ENCODE measurements at places on chromosomes 13 and 19.

DNA sequence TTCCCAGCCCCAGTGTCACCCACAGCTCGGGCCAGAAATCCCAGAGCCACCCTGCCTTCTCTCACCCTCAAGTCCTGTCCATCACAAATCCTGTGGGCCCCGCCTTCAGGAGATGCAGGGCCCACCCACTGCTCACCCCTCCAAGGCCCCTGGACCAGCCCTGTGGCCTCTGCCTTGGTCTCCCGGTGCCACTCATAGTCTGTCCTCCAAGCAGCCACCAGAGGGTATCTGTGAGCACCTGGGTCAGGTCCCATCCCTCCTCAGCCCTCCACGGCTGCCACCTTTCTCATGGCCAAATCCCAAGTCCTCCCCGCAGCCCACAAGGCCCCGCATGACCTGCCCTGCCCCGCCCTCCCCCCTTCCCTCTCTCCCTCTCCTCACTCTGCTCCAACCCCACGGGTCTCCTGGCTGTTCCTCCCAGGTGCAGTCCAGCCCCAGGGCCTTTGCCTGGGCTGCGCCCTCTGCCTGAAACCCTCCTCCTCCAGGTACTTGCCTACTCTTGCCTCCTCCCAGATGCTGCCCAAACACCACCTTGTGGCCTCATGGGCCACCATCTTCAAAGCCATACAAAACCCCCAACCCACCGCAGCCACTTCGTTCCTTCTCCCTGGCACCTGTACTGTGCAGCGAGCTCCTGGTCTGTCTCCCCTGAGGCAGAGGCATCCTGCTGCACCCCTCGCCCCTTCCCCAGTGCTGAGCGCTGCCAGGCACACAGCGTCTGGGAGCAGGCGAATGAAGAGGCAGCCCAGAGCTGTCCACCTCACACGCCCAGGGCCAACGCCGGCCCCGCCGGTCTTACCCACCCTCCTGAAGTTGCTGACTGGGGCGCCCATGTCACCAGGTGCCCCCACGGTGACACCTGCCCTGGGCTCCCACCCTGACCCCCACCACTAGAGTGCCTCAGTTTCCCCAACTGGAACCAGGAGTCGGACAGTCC lies 13.2 kb upstream of the UQCR11 start:
- DNase-seq: no peak

DNA sequence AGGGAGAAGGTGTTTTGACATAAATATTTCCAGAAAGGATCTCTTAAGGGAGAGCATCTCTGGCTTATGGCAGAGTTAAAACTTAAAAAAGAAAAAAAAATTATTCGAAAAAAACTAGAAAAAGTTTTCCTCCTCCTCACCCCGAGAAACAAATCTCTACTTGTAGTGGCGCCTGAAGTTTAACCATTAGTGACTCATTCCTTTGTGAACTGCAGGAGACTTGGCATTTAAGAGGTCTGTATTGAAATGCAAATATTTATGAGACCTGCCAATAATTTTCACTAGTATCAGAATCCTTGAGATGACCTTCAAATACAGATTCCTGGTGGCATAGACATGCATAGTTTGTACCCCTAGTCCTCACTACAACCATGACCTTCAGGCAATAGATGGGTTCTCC lies 64.9 kb upstream of the MED4 start:
- no peak for DNase-seq

DNA sequence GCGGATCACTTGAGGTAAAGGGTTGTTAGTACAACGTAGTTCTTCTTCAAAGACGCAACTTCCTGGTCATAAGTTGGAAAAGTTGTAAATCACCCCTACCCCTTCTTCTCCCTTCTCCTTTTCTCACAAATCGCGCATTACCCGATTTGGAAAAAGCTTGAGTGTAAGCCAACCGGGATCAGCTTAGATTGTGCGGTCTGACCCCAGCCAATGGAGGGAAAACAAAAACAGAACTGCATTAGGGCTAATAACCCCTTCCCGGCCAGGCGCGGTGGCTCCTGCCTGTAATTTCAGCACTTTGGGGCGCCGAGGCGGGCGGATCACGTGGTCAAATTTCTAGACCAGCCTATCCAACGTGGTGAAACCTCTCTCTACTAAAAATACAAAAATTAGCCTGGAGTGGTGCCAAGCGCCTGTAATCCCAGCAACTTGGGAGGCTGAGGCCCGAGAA lies 806 bp downstream of the ZNF90 start:
- DNase-seq: no peak

GRCh38 chr19:55590617-55591016 lies 8.7 kb downstream of the FIZ1 start:
- no peak for DNase-seq

- no peak for DNase-seq
Measured at GRCh38 chr19:18309525-18310064, 13.3 kb downstream of the LSM4 start.

DNA sequence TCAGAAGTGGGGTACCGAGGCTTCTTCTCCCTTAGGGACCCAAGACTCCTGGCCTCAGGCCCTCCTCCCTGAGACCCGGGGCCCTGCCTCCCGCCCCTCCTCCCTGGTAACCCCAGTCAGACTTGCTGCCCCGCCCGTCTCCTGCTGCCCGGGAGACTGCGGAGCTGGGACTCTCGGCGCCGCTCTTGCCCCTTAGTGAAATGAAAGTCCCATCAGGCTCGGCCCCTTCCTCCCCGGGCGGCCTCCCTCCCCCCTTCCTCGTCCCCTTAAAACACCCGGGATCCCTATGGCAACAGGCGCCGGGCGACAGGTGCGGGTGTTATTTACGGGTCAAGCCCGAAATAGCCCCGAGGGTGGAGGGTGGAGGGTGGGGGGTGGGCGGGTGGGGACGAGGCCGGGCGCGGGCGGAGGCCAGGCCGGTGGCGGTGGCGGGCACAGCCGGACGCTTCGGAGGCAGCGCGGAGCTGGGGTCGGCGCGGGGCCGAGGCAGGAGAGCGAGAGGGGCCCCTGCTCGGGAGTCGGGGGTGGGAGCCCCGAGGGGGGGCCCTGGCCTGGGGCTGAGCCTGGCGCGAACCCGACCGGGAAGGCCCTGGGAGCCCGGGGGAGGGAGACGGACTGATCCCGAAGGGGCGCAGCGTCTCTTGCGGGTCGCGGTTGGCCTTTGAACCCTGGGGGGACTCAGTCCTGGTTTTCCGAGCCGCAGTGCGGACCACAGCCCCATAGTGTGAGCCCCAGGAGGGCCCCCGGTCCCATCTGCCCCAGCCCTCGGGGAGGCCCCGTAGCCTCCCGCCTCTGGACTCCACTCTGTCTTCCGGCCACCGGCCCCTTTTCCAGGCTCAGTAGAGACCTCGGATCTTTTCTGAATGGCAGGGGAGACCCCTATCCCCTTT lies at the start of gene CACNG6:
TSS of gene CACNG6 (plus strand) at position 414 of the 890 bp plus-strand sequence. CDS start 1,241 bp downstream, outside the sequence.
- DNase-seq: no peak

DNA sequence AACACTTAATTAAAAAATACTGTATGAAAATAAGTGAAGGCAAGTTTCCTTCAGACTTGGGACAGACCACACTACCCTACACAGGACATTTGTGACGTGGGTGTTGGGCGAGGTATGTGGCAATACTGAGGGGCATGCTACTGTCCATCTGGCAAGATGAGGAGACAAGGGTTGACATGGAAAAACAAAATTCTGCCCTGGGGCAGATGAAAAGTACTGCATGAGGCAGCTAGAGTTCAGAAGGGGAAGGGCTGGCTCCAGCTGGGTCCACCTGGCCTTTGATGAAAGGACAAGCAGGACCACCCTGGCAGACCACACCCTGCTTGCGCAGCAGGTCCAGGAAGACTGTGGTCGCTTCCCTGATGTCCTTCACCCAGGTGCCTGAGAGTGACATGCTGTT lies 43.2 kb downstream of the LATS2 start:
- DNase-seq: no peak

DNA sequence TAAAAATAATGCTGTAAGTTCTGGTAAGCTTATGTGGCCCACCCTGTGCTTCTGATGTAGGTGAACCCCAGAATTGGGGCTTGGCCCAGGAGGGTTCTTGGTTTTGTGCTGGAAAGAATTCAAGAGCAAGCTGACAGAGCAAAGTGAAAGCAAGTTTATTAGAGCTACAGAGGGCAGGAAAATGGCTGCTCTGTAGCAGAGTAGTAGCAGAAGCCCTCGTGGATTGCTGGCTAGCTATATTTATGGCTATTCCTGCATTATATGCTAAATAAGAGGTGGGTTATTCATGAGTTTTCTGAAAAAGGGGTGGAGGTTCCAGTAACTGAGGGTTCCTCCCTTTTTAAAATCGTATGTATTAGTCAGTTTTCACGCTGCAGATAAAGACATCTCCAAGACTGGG lies 20.6 kb upstream of the ZNF599 start:
- peak; percentile 31 for DNase-seq

DNA sequence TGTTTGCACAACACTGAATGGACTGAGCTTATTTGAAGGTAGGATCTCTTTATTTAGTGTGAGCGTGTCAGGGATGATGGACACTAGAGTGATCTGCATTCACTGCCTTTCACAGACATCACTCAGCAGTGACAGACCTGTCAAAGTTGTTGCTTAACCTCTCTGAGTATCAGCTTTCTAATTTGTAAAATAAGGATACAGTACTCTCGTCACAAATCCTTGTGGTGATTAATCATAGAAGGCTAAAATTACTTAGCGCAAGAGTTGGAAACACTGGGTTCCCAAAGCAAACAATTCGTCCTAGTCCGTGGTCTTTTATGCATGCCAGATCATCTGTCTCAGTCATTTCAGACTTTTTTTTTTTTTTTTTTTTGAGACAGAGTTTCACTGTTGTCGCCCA lies 16.6 kb downstream of the CARD8 start:
- no peak for DNase-seq

DNA sequence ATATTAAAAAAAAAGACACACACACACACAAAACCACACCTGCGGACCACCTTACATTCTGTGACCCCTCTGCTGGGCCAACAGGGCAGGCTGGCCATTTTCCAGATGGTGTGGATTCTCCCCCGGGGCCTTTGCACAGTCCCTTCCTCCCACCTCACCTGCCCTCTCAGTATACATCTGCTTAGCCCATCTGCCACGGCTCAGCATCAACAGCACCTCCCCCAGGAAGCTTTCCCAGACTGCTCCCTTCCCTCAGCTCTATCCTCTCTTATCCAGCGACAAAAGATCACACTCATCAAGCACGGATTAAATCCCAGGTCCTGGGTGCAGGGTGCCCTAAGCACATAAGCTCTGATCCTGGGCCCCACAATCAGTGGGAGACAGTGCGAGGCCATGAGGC lies 4.5 kb downstream of the ZNF787 start:
- no peak for DNase-seq

DNA sequence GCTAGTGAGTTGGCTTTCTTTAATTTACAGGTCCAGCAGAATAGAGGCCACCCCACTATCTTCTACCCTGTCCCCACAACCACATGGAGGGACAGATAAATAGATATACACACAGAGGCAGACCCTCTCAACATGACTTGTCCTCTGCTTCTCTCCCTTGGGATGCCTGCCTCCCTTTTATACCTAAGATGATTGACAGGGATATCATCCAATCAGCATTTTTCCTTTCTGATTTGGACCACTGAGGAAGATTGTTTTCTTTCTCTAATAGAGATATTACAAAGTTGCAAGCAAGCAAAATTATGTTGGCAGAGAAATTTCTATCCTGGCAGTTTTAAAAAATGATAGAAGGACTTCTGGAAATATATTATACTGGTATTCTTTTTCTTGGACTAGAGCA lies 35.8 kb downstream of the STOML3 start:
- DNase-seq: no peak

- DNase-seq: no peak
Measured at GRCh38 chr19:38649305-38650171, 2.1 kb downstream of the ACTN4 start.

GRCh38 chr13:58300224-58300623 lies 668.7 kb downstream of the PCDH17 start:
- DNase-seq: no peak

DNA sequence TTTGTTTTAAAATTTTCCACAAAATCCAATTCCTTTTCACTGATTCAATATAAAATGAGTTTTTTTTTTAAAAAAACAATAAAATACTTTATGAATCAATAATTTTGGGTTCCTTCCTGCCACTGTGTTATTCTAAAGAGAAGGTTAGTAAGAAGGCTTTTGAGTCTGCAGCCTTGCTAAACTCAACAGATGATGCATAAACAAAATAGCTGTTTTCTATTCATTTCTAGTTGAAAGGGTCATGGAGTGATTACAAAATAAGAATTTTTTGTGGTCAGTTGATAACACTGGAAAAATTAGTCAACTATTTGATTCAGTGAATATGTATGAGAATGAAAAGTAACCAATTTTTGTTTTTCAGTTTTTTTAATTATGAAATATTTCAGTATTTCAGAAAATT lies 169.9 kb downstream of the VWA8 start:
- DNase-seq: no peak

DNA sequence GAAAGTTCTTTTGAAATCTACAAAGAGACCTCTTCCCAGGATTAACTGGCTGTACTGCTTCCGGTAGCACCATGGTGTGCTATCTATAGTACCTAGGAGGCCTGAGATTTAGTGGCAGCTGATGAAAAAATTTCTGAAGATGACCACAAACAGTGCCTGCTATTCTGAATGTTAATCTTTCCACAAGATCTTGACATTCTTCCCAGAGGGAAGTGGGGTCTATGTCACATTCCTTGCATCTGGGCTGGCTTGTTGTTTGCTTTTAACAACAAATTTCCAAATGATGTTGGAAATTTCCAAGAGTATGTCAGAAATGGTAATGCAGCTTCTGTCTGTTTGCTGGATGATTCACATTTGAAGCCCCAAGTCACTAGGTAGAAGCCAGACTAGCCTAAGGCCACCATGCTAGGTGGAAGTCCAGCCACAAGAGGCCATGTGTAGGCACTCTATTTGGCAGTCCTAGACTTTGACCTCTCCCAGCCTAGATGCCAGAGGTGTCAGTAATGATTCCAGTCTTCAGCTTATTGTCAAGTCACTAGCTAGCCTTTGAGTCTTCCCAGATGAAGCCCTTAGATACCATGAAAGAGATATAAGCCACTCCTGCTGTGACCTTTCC lies 22.1 kb downstream of the SPART start:
- DNase-seq: no peak

GRCh38 chr19:28601723-28602440 lies 611.1 kb downstream of the UQCRFS1 start:
- peak; percentile 56 for DNase-seq

- DNase-seq: no peak
Measured at GRCh38 chr19:6524311-6524710, 6.5 kb upstream of the TNFSF9 start.

- DNase-seq: no peak
Measured at GRCh38 chr19:11324079-11324661, 15.3 kb downstream of the RAB3D start.

- no peak for DNase-seq
Measured at GRCh38 chr19:45972081-45972946, 1.4 kb downstream of the NOVA2 start.

DNA sequence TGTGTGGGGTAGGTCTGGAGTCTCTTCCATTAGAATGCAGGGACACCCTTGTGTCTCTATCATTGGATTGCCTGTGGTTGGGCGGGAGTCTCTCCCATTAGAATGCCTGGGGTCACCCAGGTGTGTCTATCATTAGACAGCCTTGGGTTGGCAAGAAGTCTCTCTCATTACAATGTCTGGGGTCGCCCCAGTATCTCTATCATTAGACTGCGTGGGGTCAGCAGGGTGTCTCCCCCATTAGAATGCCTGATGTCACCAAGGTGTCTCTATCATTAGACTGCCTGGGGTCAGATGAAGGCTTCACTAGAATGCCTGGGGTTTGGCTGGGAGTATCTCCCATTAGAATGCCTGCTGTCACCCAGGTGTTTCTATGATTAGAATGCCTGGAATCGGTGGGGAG lies 1539.0 kb downstream of the UQCRFS1 start:
- DNase-seq: no peak

GRCh38 chr19:2249880-2250765 lies 1.0 kb downstream of the AMH start:
- no peak for DNase-seq

All from MM.1S (cell line).